ENCODE measurements at places on chromosomes 7 and 10. TPM values are rescaled to one million over a fixed set of nuclear protein-coding genes. Genes with fewer than 3 reads are reported as not detected.

The SMKR1 gene
- total RNA-seq, result 6.1 TPM

The LAMB1 gene
- total RNA-seq, result 0.32 TPM

- DNase-seq, result no peak
Measured at GRCh38 chr7:33054261-33054964, 8.2 kb downstream of the NT5C3A start.

- no peak for DNase-seq
Measured at GRCh38 chr10:131579251-131580071, 267.9 kb upstream of the TCERG1L start.

- no peak for DNase-seq
Measured at GRCh38 chr7:46774515-46774914, 807.4 kb downstream of the TNS3 start.

DNA sequence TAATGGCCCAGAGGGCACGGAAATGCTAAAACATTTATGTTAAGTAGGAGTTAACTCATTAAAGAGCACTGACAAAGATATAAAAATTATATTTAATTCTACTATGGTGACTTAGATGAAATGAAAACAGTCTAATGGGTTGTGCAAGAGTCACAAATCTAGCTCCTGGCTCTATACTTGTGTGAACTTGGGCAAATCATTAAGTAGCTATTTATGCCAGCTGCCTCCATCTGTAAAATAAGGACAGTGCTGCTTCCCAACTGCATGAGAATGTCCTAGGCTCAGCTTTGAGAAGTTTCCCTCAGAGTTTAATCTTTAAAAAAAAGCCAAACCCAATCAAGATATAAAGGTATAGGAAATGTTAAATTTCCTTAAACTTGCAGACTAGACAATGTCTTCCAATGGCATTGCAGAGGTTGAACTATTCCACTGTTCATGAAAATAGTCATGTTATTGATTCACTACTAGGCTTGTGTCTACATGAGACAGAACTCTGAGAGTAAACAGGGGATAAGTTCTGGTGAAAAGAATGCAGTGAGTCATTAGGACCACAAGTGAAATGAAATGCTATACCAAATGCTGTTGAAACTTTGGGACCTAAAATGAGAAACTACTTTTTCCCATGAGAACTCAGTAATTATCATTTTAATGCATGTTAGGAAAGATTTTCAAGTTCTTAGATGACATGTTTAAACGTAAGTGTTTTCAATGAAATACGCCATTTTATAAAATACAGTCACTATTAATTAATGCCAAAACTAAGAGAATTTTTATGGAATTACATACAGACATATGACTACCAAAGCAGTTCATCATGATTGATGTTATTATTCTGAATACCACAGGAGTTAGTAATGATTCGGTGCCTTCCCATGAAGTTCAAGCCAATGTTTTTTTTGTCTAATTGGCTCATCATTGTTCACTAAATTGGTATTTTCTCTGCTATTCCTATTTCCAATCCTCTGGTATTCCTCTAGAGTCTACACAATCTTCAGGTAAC lies 84.2 kb downstream of the CDK6 start:
- no peak for DNase-seq

Data from activated naive CD8-positive, alpha-beta T cell treated with anti-CD3 and anti-CD28 coated beads for 36 hours (primary cell).